ENCODE measurements at places on chromosomes 1 and 21.

- DNase-seq: no peak
These were observed 37.3 kb downstream of the MACO1 start for GRCh38 chr1:25468033-25468432.

GRCh38 chr1:224640018-224640417, 23.9 kb downstream of the CNIH3 start:
- no peak for DNase-seq

DNA sequence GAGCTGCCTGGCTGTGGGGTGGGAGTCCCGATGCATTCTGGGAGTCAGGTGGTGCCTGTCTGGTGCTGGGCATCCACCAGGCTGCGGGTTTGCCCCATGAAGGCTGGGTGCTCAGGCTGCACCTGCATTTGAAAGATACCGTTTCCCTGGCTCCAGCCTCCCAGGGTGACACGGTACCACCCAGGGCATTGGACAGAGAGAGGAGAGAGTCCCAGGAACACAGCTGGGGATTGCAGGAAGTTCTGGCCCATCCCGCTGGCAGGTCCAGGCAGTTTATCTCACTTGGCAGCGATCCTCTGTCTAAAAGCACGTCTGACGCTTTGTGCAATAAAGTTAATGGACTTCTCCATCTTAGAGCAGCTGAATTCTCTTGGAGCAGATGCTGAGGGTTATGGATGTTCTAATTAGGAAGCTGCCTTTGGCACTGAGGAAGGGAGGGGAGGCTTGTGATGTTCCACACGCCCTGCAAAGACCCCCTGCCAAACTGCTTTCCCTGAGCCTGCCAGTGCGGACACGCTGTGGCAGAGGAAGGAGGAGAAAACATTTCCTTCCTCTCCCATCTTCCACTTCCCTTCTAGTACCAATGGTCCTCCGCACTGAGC, 246.9 kb downstream of the GRIK3 start:
- no peak for DNase-seq

- no peak for DNase-seq
These were observed 16.2 kb upstream of the DISC1 start for GRCh38 chr1:231610388-231610787.

GRCh38 chr1:120178799-120179756, 2.8 kb upstream of the SEC22B start:
- DNase-seq: no peak

DNA sequence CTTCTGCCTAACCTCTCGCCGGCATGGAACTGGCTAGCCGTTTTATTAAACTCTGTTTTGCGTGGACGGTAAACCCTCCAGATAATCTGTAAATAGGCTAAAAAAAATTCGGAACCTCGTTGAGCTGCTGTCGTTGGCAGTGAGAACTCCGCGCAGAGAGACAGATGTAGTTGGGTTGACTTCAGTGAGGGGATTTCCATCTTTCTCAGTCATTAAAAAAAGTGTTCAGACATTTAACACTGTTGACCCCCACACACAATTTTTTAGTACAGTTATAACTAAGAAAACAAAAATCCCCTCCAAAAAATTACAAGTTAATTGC, 464 bp downstream of the PARK7 start:
- peak; percentile 53 for DNase-seq

DNA sequence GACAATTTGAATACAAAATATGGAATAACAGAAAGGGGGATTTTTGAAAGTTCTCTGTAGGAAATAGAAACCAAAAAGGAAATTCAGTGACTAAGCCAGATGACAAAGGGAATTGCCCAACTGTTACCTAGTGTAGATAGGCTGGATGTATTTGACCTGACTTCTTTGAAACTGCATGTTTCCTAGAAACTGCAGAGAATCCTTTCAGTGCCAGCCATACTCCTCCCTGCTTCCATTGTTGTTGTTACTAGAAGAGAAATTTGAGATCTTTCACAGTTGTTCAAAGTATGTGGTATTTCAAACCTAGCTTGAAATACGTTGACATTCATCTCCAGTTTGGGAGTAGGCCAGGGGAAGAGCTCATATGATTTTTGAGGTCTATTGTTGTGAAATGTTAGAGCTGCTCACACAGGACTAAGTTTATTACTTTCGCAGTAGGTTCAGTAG, 1.8 kb upstream of the GBP5 start:
- DNase-seq: no peak

DNA sequence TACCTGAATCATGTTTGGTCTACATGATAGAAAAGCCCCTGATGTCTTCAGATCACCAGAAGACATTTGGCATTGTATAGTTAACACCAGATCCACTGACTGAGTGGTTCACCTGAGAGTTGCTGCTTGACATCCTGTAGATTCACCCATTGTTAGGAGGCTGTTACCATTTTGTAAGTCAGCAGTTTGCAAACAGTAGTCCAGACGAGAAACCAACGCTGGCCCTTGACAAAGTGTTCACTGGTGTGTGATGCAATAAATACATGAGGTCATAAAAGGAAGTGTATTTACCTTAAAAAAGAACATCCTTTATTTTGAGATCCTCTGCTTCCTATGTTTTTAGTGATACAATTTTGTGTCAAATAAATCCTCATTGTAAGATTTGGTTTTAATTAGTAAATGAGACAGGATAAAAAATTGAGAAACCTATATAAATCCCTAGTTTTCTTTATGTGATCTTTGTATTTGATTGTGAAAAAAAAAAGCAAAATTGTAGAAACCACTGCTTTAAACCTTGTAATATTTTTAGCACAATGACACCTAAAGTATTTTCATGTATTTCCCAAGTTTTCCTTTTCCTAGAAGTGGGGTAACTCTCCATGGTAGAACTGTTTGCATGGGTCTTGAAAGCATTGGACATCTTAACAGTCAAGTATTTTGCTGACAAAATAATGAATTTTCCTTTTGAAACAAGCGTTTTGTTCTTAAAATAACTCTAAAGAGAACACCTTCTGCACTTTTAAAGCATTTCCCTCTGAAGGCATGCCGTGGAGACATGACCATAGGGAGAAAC, 204.3 kb downstream of the FGGY start:
- DNase-seq: no peak

Data from NCI-H2171 (cell line).